Activated CD8-positive, alpha-beta memory T cell treated with anti-CD3 and anti-CD28 coated beads, Interleukin-2, amount 50 U/mL, for 4 hours (primary cell): ENCODE measurements at places on chromosomes 7 and 10.

DNA sequence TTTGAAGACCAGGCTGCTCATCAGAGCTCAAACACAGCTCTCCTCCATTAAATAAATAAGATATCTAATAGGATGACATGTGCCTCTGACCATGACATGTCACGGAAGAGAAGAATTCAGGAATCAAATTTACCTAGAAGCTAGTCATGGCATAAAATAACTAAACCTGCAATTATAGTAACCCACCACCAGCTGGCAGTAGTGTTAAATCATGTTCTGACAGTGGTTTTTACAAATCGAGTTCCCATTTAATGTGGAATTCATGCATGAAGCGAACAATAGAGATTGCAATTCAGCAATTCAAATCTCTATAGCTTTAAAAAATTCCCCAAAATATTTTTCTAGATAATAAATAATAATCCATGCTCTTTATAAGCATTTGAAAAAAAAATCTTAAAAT lies 74.6 kb upstream of the IKZF1 start:
- no peak for DNase-seq

DNA sequence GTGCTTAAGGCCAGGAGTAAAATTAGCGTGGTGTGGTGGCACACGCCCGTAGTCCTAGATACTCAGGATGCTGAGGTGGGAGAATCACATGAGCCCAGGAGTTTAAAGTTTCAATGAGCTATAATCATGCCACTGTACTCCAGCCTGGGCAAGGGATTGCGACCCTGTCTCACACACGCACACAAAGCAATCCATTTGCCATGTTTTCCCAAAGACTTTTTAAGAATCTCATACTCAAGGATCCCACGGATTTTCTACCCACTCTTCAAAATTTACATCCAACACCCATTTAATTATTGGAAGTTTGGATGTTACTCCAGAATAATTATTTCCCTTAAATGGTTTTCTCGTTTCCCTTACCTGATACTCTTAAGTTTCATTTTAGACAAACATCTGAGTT lies 47.9 kb downstream of the IGF2BP3 start:
- no peak for DNase-seq

GRCh38 chr10:129631006-129631405 lies 164.0 kb downstream of the MGMT start:
- no peak for DNase-seq

GRCh38 chr7:22577470-22578001 lies 77.5 kb upstream of the STEAP1B start:
- no peak for DNase-seq

GRCh38 chr7:129676017-129676897 lies 64.7 kb downstream of the NRF1 start:
- DNase-seq, result no peak

GRCh38 chr10:58107506-58107905 lies 160.2 kb downstream of the IPMK start:
- no peak for DNase-seq

DNA sequence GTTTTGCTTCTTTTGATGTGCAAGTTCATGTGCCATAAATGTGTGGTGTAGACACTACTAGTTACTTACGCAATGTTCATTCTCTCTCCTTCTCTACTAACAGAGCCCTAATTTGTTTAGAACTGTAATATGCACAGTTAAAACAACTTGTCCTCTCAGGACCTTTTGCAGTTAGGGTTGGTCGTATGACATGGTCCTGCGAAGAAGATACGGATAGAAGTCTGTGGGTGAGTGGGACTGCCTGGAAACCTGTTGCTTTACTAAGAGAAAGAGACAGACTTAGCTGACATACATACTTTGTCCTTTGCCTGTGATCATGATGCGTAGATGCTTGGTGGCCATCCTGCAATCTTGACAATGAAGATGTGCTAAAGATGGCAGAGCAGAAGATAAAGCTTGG lies 51.1 kb downstream of the PRPF18 start:
- DNase-seq, result no peak
